ENCODE measurements at places on chromosomes 1 and 21. TPM values are rescaled to one million over a fixed set of nuclear protein-coding genes. Genes with fewer than 3 reads are reported as not detected.

Gene VCAM1
- 16.3 TPM for total RNA-seq

Gene USP21
- 8.2 TPM for total RNA-seq

Gene GREM2
- total RNA-seq = 14.7 TPM

- no peak for DNase-seq
These were observed 102.7 kb downstream of the LYST start for GRCh38 chr1:235763962-235764361.

Measured in frontal cortex (tissue), 4 donors.